OCI-LY7 (cell line): ENCODE measurements at places on chromosomes 2 and 18. TPM values are rescaled to one million over a fixed set of nuclear protein-coding genes. Genes with fewer than 3 reads are reported as not detected.

GRCh38 chr2:225599856-225600255 lies 200.3 kb downstream of the NYAP2 start:
- no peak for DNase-seq

UGT1A9 gene
- total RNA-seq = not detected in 2 replicates

ANKRD29 gene
- not detected in 2 replicates for total RNA-seq

DNA sequence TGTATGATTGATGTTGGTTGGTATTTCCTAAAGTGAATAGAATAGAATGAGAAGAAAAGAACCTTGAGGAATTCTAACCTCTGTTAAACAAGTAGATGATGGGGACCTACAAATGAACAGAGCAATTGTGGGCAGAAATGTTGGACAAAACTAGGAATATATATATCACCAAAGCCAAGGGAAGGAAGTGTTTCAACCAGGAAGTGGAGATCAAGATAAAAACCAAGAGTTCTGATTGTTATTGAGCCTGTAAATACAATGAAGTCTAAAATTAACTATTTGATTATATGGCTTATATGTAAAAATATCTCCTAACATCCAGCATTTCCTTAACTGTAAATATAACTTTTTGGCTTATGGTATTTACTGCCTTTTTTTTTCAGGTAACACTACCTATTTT lies 730.0 kb downstream of the SOCS6 start:
- DNase-seq = no peak

DNA sequence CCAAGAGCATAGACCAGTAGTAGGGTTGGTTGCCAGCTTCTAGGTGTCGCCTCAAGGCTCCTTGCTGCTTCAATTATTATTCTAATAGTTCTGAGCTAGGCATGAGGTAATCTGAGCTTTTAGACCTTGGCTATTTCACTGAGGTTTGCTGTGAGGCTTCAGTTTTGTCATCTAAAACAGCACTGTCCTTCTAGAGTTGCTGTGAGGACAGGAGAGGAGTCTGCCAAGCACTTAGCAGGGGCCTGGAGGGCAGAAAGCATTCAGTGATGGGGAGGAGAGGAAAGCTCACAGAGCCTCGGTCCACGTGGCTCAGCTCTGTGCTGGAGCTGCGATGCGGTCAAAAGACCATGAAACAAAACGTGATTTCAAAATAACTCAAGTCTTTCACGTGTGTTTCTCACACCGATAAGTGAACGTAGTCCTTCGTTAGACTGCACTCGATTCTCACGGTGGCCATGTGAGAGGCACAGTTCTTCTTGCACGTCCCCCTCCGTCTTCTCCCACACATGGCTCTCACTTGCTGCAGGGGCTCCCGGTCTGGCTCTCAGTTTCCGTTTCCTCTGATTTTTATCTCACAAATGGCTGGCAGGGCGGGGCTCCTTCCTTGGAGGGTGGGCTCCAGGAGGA lies 113.7 kb downstream of the B3GNT2 start:
- no peak for DNase-seq

DNA sequence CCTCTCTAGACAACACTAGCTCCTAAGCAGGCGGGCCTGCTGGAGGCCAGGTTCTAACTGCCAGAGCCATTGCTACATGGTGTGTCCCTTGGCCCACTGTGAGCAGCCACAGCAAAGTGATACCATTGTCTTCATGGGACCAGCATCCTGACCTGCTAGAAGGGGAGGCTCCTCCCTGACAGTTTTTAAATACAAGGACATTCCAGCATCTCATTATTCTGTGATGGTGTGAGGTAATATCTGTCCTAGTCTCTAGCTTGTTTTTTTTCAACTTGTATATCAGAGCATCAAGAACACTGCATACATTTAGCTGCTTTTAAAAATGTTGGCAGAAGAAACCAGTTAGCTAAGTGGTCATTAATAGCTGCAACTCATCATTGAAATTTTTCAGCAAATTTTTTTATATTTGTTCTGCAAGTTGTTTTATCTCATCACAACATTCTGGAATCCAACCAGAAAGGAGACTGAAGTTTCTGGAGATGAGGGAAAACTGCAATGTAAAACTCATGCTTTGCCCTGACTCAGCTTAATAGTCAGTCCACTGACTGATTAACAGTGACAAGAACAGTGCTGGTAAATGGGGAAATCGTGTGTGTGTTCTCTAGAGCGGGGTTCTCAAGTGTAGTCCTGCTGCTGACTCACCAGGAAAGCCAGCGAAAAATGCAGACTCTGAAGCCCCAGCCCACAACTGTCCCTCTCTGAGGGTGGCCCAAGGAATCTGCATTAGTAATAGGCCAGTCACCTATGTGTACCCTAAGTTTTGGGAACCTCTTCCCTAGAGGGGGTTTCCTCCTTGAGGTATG lies 17.8 kb downstream of the MAPRE3 start:
- no peak for DNase-seq

DNA sequence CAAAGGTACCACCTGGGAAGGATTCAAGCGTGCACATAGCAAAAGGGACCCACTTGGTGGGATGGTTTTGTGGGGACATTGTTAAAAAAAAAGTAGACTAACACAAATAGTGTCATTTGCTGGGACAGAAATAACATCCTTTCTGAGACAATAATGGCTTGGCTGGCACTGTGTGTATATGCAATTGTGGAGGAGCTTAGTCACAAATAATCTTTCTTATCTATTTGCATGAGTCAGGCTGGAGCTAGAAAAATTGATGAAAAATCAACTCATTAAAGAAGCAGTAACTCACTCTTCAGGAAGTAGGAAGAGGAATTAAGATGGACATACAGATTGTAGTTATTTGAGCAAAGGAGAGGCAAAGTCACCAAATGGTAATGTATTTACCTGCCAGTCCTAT lies 29.5 kb upstream of the ITGB6 start:
- DNase-seq = no peak

GRCh38 chr2:71844967-71845366 lies 302.7 kb downstream of the CYP26B1 start:
- no peak for DNase-seq

DNA sequence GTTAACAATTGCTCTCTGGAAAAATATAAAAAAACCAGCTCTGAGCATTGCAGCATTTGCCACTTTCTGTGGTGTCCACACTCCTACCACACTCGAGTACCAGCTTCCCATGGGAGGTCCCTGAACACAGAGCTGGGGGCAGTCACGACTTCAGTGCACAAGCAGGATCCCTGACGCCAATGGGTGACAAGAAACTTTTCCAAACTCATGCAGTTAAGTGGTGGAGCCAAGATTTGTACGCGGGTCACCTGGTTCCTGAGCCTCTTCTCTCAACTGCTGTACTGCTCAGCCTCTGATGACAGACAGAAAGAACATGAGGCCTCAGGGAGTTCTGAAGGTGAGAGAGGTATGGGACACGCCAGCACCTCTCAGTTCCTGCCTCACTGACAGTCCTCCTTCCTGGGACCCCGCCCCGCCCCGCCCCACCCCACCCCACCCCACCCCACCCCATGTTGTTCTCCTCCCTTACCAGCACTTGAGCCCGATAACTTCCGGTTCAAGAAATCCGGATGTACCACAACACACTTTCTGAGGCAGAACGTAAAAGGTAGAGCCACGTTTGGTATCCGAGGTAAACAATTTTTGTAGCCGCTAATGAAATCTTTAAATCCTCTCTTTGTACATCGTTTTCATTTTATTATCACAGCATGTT lies 287.6 kb downstream of the MYCN start:
- no peak for DNase-seq
